ENCODE measurements at places on chromosomes 2 and 18. TPM values are rescaled to one million over a fixed set of nuclear protein-coding genes. Genes with fewer than 3 reads are reported as not detected.

REG3G gene
- not detected for total RNA-seq

SCN7A gene
- not detected for total RNA-seq

M1AP gene
- not detected for total RNA-seq

AOX1 gene
- total RNA-seq, result 0.19 TPM

SLC8A1 gene
- total RNA-seq, result 0.50 TPM

GRCh38 chr18:36461551-36461987 is 164.1 kb downstream of the FHOD3 start:
- no peaks in the 10 kb centered on the region for H3K36me3 ChIP-seq
- H3K27ac ChIP-seq, result no peak overlapping the region
- DNase-seq, result no peak
- peaks cover 4% of the 10 kb centered on the region for H3K27me3 ChIP-seq
- H3K4me1 ChIP-seq, result no peaks in the 10 kb centered on the region

DNA sequence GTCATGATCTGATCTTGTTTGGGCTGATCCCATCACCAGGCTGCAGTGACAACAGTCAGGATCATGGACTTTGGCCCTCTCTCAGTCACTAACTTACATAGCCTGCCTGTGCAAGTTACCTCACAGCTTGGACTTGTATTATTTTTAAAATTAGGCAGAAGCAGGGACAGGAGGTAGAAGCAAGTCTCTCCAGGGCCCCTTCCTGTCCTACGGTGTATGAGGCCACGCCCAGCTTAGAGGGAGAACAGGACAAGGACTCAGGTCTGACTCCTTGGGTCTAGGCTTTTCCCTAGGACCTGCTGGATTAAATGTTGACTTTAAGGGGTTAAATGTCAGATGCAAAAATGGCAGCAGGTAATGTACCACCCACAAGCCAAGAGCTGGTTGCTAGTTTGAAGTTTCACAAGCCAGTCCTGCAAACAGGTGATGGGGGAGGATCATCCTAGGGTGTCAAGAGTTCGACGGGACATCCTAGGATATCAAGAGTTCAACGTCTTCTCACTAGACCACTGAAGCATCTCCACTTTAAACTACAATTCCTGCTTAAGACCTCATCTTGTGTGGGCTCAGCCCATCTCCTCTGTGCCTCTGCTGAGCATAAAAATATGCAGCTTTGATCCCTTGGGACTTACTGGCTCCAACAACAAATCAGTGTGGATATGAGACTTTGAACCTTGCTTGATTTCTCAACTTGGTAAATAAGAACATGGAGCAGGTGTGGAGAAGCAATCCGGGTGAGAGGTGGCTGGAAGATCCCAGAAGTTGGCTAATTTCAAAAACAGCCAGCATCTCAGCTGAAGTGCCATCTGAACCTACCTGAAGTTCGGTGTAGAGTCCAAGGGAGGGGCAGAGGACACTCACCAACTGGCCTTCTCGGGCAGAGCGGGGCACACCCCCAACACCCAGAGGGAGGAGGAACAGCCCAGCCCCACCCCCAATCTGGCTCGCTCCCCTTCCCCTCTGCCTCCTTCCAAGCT is 39.5 kb downstream of the SFXN5 start:
- no peak overlapping the region for H3K27ac ChIP-seq
- no peaks in the 10 kb centered on the region for H3K36me3 ChIP-seq
- DNase-seq, result no peak
- H3K27me3 ChIP-seq, result no peaks in the 10 kb centered on the region

All from activated CD4-positive, alpha-beta T cell treated with anti-CD3 and anti-CD28 coated beads, Interleukin-2, amount 10 ng/mL, durations not matched to agents 7 days and 5 days (primary cell).